Fibroblast of skin of right biceps (primary cell): ENCODE measurements at places on chromosomes 4 and X.

- DNase-seq, result no peak
Observed at GRCh38 chr4:108763226-108763593, 357 bp upstream of the ETNPPL start.

DNA sequence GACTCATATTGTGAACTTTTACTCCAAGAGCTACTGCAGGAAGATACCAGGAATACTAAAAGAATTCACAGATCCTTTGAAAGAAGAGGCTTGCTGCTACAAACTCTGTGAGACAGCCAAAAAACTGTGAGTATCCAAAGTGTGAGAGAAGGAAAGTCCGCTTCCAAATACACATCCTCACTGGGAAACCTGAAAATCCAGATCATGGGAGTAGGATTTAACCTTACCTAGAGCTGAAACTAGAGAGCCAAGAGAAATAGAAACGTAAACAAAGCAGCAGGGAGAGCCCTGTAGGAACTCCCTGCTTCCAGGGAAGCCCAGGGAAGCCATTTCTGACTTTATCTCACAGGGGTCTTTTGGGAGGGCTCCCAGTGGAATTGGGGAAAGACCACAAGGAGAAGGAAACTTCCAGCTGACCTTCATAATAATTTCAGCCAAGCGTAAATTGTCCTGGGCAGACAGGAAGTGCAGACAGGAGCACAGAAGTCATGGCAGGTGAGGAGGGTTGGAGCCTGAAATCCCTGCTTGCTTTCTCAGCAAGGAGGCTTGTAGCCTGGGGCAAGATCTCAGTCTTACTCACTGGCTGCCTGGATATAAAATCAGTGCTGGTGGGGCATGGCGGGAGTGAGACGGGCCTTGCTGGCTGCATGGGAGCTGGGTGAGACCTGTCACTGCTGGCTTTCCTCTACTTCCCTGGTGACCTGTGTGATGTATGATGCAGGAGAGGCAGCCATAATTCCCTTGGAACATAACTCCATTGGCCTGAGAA, 26.2 kb upstream of the NFKB1 start:
- DNase-seq, result no peak

DNA sequence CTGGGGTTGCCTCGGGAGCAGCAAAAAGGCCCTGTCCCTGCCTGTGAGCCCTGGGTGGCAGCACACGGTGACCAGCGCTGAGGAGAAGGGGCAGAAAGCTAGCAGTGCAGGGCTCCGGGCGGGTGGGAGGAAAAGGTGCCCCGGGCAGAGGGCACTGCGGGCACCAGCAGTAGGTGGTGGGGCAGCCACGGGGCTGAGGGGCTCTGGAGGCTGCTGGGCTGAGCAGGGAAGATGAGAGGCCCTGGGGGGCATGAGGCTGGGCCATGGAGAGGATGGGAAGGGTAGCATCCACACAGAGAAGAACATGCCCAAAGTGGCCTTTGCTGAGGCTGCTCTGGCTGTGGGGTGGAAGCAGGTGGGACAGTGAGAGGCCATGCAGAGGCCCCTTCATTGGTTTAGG, 67.5 kb upstream of the NKX1-1 start:
- no peak for DNase-seq

DNA sequence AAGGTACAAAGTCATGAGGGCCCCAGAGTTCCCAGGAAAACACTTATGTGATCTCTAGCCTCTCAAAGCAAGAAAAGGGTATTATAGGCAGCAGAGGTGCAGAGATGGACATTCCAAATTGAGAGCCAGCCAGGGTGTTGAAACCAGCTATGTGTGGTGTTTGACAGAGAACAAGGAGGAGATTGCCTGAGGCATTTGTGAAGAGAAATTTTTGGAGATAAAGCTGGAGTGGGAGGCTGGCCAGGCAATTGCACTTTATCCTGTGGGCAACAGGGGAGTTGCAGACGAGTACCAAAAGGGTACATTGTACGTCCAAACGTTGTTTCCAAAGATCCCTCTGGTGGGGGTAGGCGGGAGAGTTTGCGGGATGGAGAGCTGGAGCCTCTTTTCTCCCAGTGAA, 2.5 kb upstream of the GABRE start:
- DNase-seq, result no peak
